NCI-H2081 (cell line): ENCODE measurements at places on chromosomes 11 and 22.

DNA sequence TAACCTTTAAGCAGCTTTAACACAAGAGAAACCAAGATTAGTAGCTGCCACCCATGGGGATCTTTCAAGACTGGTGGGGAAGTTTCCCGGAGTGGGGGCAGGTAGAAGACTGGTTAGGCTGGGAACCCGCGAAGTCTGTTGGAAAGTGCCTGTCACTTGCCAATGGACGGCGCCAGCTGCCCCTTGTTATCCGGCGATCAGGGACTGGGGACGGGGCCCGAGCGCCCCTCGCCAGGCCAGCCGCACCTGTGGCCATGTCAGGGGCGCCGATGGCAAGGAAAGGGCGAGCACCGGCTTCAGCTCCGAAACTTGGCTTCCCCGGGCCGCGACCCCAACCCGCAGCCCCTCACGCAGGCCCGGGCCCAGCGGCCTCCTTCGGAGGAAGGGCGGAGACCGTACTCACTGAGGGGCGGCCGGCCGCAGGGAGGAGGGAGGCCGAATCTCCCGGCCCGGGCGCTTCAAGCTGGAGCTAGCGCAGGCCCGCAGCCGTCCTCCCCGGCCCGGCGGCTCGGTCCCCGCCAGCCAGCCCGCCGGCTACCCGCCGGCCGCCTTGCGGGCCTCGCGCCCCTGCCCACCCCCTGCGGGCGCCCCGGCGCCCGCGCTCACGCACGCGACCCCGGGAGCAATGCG is 539 bp downstream of the EIF4ENIF1 start:
- peak; percentile 21 for DNase-seq

DNA sequence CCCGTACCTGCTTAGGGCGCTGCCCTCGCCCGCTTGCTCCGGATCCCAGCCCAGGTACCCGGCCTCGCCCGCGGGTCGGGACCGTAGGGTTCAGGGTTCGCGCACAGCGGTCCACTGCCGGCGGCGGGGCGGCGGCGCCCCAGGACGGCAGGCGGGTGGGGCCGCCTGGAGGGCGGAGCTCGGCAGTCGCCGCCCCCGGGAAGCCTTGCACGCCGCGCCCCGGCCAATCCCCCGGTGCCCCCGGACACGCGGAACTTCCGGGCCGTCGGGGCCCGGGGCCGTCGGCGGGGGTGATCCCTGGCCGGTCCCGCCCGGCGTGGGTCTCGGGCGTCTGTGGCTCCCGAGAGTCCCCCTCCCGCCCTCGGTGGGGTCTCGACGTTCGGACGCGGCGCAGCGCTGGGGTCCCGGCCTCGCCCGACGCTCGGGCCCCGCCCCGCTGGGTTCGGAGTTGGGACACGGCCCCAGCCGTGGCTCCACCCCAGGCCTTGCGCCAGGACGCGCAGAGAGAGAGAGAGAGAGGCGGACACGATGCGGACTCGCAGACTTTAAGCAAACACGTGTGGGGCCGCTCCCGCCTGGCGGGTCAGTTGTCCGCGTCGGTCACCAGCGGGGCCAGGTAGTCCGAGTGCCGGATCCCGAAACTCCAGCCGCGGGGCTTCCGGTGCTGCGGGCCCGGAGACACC is at the start of gene TYMP:
Gene TYMP, minus strand, starts transcription at position 116 of the 683 bp plus-strand sequence. CDS start 303 bp downstream, outside the sequence.
- no peak for DNase-seq

- no peak for DNase-seq
Measured at GRCh38 chr11:72188267-72188666, 3.7 kb upstream of the FOLR1 start.

GRCh38 chr11:77879218-77879617 is 58.3 kb downstream of the AAMDC start:
- no peak for DNase-seq

GRCh38 chr11:68353669-68354068 is 41.3 kb downstream of the LRP5 start:
- DNase-seq = no peak
